ENCODE measurements at places on chromosomes 7 and 10.

GRCh38 chr7:138622841-138623240, 78.3 kb downstream of the SVOPL start:
- DNase-seq, result no peak

GRCh38 chr7:88566162-88566729, 193.3 kb upstream of the ZNF804B start:
- DNase-seq, result no peak

GRCh38 chr7:55065511-55066229, 46.9 kb downstream of the EGFR start:
- DNase-seq, result no peak

GRCh38 chr10:79079490-79080355, 11.0 kb downstream of the ZMIZ1 start:
- no peak for DNase-seq

GRCh38 chr10:22621726-22622125, 92.7 kb downstream of the PIP4K2A start:
- DNase-seq, result no peak

GRCh38 chr7:26900251-26900650, 35.9 kb upstream of the SKAP2 start:
- no peak for DNase-seq

- DNase-seq, result no peak
Measured at GRCh38 chr7:38723327-38723726, 92.2 kb upstream of the AMPH start.

- DNase-seq, result no peak
Measured at GRCh38 chr10:102743078-102743587, 615 bp upstream of the WBP1L start.

- DNase-seq, result no peak
Measured at GRCh38 chr7:6399351-6399750, 48.4 kb downstream of the DAGLB start.

- no peak for DNase-seq
Measured at GRCh38 chr7:144649120-144649519, 186.7 kb downstream of the TPK1 start.

GRCh38 chr10:88095223-88095721, 231.8 kb downstream of the PTEN start:
- DNase-seq, result no peak

- DNase-seq, result no peak
Measured at GRCh38 chr7:55438085-55438756, 73.1 kb downstream of the LANCL2 start.

DNA sequence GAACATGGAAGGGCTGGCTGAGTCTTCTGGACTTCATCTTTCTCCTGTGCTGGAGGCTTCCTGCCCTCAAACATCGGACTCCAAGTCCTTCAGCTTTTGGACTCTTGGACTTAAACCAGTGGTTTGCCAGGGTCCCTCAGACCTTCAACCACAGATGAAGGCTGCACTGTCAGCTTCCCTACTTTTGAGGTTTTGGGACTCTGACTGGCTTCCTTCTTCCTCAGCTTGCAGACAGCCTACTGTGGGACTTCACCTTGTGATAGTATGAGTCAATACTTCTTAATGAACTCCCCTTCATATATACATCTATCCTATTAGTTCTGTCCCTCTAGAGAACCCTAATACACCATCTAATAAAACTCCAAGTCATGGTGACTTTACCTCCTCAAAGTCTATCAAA, 4.0 kb upstream of the CLEC5A start:
- DNase-seq, result no peak

DNA sequence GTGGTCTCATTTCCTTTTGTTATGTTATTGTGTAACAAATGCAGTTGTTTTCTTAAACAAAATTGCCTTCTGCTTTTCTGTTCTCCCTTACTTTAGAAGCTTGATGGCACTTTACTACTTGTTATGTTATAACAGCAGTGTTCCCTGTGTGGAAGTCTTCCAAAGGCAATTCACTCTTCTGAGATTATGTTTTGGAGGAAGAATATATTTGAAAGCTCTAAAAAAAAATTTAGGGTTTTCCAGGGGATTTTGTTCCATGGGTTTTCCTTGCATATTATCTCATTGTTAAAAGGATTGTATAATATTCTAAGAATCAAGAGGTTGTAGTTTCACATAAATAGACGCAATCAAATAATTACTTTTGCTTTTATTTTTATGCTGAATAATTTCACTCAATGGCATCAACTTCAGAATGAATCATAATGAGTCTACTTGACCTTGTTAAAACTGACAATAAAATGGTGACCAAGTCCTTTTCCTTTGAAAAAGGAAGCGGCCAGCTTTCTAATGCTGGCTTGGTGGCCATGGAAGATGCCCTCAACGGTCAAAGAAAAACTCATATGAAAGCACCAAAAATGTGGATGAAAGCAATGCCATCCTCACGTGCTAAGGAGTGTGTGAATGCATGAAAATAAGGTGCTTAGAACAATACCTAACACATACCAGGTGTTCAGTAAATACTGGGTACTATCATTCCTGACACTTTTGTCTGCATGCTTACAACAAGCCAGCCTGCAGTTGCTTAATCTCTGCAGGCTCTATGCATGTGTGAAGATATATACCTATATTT, 92.4 kb upstream of the KLF6 start:
- DNase-seq, result no peak

DNA sequence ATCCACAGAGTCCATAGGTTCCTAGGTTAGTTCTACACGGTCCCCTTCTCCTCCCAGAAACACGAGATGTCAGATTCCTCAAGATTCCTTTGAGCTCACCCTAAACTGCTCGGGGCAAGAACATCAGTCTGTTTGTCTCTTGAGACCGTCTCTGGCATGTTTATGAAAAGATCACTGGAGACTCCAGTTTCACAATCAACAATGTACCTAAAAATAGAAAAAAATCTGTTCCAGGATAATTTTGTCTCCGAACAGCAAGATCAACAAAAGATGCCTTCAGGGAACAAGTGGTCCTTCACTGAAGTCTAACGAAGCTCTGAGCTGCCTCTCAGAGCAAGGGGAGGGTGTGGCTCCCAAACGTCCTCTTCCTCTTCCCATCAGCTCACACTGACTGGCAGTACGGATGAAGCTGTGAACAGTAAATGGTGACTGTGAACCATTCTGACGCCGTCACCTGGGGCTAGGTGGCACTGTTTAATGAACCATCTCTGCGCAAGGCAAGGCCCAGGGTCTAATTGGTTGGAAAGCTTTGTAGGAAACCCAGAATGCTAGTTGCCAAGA, 156.2 kb upstream of the LYZL1 start:
- no peak for DNase-seq

DNA sequence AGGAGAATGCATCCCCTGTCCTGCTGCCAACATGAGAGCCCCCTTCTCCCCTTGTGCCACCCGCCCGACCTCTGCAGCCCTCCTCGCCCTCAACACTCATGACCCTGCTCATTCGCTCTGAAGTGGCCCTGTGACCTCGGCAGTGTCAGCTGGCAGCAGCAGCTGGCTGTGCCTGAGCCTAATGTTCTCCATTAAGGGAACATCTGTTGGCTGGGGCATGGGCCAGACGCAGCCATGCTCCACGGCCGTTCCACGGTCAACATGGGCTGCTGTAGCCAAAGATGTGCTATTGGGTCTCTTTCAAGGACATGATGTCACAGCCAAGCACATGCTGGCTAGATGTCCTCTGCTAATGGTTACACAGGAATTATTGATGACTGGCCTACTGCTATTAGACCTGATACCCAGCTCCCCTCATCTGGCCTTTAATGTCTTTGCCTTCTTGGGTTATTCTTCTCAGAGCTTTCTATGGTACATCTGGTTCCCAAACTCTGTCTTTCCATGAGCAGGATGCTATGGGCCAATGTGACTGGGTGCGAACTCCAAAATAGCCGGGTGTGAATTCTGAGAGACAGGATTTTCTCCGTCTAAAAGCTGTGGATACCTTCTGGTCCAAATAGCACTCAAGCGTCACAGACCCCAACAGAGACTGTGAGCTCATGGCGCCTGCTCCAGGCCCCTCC, 22.4 kb downstream of the ADCYAP1R1 start:
- no peak for DNase-seq

DNA sequence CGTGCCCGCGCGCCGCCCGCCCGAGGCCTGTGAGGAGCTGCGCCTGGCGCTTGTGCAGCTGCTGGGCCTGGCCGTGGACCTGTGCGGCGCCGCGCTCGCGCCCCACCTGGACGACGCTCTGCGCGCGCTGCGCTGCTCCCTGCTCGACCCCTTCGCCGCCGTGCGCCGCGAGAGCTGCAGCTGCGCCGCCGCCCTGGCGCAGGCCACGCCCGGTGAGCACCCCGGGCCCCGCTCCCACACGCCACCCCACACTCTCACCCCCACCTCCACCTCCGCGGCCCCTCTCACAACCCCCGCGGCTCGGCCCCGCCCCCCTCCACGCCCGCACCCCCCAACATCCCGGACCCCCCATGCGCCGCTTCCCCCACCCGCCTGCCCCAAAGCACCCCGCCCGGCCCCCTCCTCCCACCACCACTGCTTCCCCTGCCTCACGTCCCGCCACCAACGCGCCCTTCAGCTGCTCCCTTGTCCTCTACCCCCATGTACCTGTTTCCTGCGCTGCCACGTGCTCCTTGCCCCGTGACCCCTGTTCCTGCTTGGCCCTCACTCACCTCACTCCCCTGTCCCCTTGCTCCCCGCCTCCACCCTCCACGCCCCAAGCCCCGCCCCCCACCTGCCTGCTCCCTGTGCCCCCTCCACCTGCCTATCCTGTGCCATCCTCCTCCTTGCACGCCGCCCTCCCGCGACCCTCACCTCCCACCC, at the start of gene PRKAR1B:
PRKAR1B (minus strand) TSS at position 178 of the 702 bp plus-strand sequence. CDS start 15,776 bp downstream, outside the sequence.
- no peak for DNase-seq

GRCh38 chr7:36657036-36657660, 67.1 kb downstream of the AOAH start:
- DNase-seq, result no peak
